D721Med (cell line): ENCODE measurements at places on chromosomes 11 and 22.

- no peak for DNase-seq
Observed at GRCh38 chr22:50739894-50740293, 1.9 kb downstream of the ACR start.

DNA sequence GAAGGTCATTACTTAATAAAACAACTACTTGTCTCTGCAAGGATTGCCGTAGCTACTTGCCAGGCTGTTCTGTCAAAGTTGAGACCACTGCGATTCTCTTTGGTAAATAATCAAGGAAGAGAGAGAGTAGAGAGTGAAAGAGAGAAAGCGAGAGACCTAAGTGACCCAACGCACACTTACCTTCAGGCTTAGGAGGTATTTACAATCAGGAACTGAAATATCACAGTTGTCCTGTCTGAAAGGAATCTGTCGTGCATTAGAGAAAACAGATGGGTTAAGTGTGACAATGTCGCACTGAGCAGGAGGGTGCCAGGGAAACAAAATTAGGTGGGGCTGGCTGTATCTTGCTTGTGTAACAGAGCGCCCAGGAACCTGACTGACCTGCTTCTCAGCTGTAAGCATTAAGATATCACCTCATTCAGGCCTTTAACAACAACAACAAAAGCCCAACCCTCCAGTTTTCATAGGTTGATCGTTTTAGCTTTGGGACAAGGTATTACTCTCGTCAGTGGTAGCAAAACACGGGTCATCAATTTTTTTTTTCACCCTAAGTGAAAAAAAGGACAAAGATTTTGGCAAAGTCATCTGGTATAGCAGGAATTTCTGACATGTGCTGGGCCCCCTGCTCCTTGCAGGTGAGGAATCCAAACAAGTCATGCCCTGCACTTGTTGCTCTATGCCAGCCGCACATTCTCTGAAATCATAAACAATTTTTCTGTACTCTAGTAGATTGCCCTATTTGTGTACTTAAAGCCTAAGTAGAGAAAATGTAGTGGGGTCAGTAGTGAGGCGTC is at the start of gene MUC15:
MUC15 (minus strand) TSS at position 403 of the 794 bp plus-strand sequence. CDS start 5,169 bp downstream, outside the sequence.
- DNase-seq = no peak

- DNase-seq = no peak
Observed at GRCh38 chr22:35446365-35446764, 46.4 kb downstream of the MCM5 start.

GRCh38 chr11:134751766-134752165 is 339.7 kb upstream of the B3GAT1 start:
- no peak for DNase-seq

DNA sequence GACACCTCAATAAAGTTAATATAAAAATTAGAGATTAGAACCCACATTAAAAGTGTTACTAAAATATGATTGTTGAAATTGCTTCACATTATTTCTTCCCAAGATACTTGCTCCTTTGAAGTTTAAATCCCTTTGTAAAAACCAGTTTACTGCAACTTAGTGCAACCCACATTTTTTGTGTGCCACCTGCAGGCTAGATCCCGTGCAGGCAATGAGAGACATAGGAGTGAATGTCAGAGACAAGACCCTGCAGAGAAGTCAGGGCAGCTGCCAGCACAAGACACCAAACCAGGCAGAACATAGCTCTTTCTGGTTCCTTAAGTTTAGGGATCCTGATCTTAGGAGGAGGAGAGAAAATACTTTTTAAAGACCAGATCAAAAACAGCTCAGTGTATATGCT is 142.8 kb upstream of the MTNR1B start:
- no peak for DNase-seq

DNA sequence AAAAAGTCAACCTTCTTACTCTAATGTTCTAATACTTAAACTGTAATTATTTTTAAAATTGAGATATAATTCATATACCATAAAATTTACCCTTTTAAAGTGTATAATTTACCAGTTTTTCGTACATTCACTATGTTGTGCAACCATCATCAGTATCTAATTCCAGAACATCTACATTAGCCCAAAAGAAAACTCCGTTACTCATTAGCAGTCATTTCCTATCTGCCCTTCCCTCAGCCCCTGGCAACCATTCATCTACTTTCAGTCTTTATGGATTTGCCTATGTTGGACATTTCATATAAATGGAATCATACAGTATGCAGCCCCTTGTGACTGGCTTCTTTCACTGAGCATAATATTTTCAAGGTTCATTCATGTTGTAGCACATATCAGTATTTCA is 22.2 kb downstream of the SGSM3 start:
- DNase-seq = no peak

GRCh38 chr11:117814766-117815261 is 9.7 kb downstream of the FXYD2 start:
- DNase-seq = no peak

DNA sequence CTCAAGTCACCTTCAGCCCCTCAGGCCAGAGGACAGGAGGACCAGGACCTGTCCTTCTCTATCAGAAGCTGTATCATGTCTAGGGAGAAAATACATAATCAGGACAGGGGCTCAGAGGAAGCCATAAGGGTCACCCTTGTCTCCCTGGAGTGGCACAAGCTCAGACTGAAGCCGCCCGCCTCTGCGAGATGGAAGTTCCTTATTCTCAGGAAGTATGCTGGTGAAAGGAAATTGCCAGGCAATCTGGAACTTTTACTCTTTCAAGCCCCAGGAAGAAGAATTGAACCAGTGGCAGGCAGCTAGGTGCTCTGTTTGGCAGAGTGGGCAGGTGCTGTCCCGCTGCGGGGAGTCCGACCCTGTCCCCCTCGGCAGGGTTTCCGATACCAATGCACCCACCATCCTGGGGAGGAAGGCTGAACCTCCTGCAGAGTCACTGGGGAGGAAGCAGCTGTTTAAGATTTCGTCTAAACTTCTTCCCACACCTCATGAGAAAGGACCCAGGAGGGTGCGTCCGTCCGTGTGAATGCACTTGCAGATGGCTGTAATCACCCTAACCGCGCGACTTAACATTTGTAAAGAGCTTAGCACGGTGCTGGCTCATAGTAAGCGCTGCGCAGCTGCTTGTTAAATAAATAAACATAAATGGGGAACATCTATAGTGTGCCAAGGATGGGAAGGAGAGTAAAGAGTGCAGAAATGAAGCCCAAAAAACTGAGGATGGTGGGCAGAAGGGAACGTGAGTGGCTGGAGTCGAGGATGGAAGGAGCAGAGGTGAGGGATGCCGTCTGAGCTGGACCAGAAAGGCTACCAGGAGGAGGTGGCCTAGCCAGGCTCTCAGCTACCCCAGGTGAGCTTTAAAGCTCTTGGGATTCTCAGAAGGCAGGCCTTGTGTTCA is 5.0 kb upstream of the ANO1 start:
- DNase-seq = no peak

DNA sequence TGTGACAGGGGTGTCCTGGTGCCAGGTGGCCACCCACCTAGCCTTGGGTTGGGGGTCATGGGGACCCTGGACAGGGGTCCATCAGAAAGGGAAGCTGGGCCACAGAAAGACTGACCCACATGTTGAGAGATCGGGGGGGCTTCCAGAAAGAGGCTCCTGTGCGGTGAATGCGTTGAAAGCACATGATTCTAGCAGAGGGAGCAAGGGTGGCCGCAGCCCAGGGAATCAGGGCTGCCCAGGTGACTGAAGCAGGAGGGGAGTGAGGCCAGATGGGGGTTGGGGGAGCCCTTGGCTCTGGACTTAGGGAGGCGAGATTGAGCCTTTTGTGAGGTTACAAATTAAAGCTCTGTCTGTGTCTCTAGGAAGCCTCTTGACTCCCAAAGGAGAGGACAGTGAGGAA is 80.7 kb downstream of the MORC2 start:
- no peak for DNase-seq

DNA sequence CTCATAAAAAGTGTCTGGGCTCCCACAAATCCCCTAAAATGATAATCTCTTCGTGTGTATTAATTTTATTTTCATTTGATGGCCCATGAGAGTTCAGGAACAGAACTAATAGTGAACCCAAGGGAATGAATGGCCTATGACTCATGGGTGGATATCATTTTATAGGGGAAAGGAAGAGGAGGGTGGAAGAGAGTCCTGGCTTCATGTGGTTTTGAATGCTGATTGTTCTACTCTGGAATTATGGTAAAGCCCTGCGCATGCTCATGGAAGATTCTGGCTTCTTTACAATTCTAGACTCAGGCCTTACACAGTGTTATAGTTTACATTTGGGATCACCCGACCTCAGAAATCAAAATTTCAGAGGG is 35.2 kb downstream of the MAML2 start:
- DNase-seq = no peak
